ENCODE measurements at places on chromosomes 1 and 21.

DNA sequence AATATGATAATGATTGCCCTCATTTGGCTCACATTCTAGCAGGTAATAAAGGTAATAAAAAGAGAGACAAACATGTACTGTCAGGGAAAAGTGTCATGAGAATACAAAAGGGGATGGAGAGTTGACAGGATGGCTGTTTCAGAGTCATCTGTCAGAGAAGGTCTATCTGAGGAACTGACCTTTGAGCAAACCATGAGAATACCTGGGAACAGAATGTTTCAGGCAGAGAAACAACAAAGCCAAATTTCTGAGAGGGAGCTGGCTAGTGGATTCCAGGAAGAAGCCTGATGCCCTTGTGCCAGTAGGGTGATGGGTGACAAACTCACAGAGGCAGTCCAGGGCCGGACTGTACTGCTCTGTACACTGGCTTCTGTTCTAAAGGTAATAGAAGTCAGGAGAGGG lies 107.2 kb downstream of the C1orf21 start:
- DNase-seq = no peak

DNA sequence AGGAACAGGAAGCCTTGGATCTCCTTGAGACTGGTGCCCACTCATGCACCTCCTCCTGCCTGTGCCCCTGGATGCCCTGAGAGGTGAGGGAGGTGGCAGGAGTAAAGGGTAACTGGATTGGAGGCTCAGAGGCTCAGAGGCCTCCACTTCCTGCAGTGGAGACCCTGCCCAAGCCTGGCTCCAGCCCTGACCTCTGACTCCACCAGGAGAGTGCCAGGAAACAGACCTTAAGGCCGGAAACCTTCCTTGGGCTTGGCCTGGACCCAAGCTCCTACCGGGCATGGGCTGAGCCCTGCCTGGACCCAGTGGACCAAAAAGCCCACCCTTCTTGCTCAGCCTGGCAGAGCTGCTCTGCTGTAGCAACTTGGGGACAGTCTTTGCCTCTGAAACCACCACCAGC lies 15.0 kb upstream of the CELA3B start:
- no peak for DNase-seq

DNA sequence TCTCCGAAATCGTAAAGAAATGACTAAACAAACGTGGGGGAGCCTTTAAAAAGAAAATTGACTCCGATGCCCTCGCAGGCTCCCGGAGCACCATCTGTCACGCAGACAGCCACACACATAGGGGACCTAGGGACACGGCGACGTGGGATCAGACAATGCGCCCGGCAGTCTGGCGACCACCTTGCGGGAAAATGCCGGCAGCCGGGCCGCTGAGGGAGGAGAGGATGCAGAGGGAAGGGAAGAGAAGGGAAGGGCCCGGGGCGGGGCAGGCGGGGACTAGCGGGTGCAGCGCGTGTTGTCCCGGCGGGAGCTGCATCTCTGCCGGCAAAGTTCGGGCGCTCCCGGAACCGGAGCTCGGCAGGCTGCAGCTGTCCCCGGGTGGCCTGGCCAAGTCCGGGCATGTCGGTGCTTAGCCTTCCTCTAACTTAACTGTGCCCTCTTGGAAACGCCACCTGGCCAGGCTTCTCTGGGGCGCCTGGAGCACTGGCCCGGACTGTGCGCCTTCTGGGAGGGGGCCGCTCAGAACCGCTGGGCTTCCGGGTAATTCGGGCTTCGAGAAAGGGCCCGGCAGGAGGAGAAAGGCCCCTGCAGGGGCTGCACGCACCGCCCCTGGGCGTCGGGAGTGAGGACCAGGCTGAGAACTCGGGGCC lies 1.8 kb downstream of the NHLH2 start:
- DNase-seq = no peak

GRCh38 chr1:201331166-201331565 lies 46.3 kb downstream of the TNNT2 start:
- no peak for DNase-seq

- DNase-seq = no peak
Observed at GRCh38 chr1:200435200-200435780, 25.5 kb upstream of the ZNF281 start.

- DNase-seq = peak; percentile 35
Observed at GRCh38 chr1:36323636-36324352, at the start of gene EVA1B. TSS of gene EVA1B (minus strand) at chr1:36323645. CDS start at chr1:36323037, 608 bp downstream.

DNA sequence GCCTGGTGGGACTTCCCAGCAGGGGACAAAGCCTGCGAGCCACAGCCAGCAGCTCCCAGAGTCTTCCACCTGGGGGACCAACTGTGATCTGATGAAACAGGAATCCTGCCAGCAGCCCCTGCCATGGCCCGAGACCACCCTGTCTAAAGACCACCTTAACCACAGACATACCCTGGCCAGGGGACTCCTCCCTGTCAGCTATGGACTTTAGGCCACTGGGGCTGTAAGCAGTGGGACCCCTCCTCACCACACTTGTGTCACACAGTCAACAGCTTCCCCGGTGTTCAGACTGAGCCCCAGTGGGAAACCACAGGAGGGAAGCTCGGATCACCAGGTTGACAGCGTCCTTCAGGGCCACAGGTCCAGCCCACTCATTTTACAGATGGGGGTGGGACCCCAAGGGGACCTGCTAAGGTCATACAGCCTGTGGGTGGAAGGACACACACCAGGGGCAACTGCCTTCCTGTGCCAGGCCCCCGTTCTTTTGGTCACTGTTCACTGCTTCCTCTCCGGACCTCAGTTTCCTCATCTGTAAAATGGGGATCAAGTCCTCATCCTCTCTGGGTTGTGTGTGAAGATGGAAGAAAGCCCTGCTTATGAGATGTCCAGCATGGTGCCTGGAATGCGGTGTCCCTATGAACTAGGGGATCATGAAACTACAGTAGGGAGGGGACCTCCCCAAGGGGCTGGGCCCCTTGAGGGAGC lies 11.4 kb downstream of the EPHA2 start:
- no peak for DNase-seq

GRCh38 chr1:27438621-27439061 lies 46.2 kb downstream of the GPR3 start:
- DNase-seq = no peak

DNA sequence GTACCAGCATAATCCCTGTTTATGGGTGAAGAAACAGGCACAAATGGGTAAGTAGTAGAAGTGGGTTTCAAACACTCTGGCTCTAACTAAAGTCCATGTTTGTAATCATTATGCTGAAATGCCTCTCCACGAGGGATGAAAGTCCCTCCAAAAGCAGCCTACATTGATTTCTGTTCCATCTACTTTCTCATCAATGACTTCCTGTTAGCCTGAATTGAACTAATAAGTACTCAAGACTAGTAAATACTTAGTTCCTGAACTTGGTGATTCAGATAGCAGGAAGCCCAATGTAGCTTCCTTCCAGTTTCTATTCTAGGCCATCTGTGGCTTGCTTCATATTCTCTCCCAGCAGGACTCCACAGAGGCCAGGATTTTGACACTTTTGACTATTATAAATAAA lies 11.3 kb upstream of the BACH1 start:
- no peak for DNase-seq

GRCh38 chr1:31805318-31805717 lies 10.5 kb downstream of the SPOCD1 start:
- no peak for DNase-seq

DNA sequence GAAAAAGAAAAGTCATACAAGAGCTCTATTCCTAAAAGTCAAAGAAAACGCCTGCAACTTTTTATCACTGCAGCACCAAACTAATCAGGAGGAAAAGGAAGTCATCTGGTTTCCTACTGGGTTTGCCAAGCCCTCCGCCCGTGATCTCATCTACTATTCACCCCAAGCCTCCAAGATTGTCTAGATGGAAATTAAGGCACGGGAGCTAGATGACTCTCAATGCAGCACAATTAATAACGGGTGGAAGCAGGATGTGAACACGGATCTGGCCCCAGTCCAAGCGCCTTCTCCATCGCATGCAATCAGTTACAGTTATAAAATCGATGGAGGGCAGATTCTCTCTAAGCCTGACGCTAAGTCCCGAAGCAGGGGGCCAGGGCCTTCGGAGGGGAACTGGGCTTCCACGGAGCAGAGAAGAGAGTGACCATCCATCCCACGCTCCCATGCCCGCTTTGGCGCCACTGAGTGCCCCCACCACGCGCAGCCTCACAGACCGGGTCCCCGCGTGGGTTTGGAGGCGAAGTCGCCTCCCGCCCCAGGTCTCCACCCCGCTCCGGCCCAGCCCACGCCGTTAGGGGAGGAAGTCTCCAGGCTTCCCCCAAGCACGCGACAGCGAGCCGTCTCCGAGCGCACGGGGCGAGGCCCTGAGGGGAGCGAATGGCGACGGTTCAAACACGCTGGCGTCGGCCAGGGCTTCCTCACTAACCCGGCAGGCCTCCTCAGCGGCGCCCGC lies 1.8 kb downstream of the HSF2BP start:
- DNase-seq = no peak

- no peak for DNase-seq
Observed at GRCh38 chr1:210294999-210295745, 33.5 kb upstream of the HHAT start.

DNA sequence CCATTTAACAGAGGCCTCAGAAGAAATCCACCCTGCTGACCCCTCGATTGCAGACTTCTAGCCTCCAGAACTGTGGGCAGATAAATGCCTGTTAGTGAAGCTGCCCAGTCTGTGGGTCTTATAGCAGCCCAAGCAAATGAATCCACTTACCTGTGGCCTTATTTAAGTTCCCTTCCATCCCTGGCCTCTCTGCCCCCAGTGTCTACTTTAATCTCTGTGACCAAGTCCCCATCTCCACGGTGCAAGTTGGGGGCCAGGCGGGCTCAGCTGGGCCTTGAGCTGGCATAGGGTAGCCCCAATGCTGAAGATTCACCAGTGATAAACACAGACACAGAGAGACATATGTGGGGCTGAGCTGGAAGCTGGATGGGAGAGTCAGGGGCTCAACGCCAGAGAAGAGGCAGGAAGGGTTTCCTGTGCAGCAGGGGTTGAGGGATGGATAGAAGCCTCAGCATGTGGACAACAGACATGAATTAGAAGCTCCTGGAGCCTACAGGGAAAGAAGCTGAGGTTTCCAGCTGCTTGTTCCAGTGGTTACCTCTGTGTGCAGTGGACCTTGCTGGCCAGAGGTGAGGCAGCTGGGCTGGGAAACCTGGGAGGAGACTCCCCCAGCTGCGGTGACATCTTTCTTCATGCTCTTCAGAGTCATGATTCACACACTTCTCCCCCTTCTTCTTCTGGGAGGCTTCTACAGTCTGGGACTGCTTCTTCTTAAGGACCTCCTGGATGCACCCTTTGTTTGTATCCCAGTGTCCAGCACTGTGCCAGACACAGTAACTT lies 13.4 kb upstream of the B3GALT5 start:
- DNase-seq = no peak

- no peak for DNase-seq
Observed at GRCh38 chr1:187070076-187070475, 241.3 kb downstream of the PLA2G4A start.

DNA sequence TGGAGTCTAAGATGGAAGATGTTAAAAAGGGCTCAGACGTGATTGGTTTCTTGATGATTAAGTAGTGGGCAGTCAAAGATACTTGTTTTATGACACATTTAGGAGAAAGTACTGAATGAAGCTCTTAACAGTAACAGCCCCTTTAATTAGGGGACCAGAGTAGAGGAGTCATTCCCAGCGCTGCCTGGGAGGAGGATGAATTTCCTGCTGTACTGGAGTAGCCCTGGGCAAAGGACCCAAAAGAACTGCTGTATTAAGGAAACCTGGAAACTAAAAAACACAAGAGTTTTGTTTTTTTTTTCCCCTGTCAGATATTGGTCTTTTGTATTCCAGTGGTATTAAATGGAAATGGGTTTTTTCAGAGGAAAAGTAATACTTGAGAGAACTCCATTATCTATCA lies 126.5 kb downstream of the NFIA start:
- DNase-seq = no peak

DNA sequence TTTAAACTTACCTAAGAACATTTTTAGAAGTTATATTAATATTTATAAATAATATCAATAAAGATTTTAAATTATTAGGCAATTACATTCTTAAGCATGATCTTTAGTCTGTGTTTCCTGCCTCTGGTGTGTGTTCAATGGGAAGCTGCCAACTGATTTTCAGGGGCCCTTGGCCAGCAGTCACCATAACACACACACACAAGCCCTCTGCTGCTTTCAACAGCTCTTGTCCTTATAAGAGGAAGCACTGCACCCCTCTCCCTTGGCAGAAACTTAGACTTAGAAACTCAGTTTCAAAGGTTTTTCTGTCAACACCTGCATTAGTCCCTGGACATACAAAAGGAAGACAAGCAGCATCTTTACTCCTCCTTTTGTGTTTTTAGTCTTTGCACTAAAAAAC lies 81.4 kb downstream of the VAV3 start:
- DNase-seq = no peak

- no peak for DNase-seq
Observed at GRCh38 chr1:224205438-224205840, 22.4 kb downstream of the DEGS1 start.

- peak; percentile 3 for DNase-seq
Observed at GRCh38 chr21:21029164-21029563, 31.0 kb downstream of the NCAM2 start.

GRCh38 chr1:235397733-235398132 lies 30.5 kb downstream of the TBCE start:
- DNase-seq = no peak

GRCh38 chr1:245263529-245264095 lies 108.8 kb downstream of the KIF26B start:
- DNase-seq = no peak

GRCh38 chr1:96562094-96562493 lies 159.5 kb upstream of the PTBP2 start:
- no peak for DNase-seq

DNA sequence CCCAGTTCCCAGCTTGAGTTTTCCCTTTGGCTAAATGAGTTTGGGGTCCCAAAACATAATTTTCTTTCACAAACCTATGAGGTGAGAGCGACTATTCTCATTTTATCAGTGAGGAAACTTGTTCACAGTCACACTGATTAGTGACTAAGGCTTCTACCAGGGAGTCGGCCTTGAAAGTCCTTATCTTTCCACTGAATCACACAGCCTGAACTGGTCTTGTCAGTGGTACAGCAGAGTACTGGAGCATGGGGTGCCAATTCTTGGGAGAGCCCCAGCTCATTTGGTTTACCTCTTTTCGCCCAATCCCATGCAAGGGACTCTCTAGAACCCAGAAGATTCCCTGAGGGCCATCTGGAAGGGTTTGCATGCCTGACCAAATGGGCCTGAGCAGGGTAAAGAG lies 16.9 kb downstream of the HSD3B2 start:
- no peak for DNase-seq

DNA sequence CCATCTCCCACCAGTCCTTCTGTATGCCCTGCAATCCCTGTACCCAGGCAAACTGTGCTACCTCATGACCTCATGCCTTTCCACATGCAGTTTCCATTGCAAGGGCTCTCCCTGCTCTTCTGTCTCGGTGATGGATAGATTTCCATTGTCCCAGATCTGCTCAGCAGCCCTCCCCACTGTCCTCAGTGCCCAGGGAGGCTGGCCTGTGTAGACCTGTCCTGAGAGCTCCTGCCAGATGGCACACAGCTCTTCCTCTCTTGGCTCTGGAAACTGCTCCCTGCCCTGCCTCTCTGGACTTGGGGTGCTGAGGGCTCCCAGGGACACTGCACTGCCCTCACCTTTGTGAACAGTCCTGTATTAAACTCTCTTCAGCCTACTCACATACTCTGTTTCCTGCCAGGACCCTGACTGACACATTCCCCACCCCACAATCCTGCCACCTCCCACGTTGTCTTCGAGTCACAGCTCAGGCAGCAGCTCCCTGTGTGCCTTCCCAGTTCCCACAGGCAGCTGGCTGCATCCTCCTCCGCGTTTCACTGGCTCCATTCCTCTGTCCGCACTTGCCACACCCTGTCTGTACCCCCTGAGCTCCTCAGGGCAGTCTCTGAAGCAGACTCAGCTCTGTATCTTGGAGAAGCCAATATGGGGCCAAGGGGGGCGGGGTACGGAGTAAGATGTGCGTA lies 57.0 kb downstream of the SPATA46 start:
- no peak for DNase-seq
